Activated CD4-positive, alpha-beta T cell treated with anti-CD3 and anti-CD28 coated beads, Interleukin-2, Interleukin-4, amounts not matched to agents 100 ng/mL and 50 ng/mL, durations not matched to agents 16 hours and 8 hours (primary cell): ENCODE measurements at places on chromosomes 5 and 9.

GRCh38 chr5:36744773-36745589 lies 131.6 kb upstream of the NIPBL start:
- DNase-seq: peak; percentile 24

- DNase-seq: no peak
Observed at GRCh38 chr5:24535646-24536045, 109.1 kb downstream of the CDH10 start.

DNA sequence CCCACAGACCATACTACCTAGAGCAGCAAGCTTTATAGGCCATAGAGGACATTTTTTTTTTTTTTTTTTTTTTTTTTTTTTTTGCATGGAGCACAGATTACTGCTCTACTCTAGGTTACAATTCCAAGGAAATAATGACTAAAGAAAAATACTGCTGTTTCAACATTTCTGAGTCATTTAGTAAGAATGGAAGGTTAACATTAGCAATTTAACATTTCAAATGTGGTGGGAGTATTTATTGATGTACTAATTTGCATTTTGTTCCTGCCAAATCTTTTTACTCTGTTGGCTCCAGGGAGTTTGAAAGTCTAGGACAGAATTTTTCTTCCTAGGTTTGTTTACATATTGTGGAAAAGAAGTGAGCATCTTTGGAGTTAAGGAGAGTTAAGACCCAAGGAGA lies 142.1 kb upstream of the CCDC152 start:
- DNase-seq: no peak

DNA sequence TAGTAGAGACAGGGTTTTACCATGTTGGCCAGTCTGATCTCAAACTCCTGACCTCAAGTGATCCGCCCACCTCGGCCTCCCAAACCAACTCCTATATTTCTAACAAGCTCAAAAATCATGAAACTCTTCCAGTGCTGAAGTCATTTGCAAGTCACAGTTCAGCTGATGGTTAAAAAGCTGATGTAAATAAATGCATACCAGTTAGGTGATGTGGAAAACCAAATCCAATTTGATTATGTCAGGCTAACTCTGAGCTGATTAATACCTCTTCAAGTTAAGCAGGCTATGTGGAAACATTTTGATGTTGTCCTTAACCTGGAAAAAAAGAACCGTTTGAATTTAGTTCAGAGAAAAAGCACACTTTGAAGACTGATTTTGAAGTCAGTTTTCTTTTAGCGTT lies 51.0 kb downstream of the TMEM252 start:
- no peak for DNase-seq

DNA sequence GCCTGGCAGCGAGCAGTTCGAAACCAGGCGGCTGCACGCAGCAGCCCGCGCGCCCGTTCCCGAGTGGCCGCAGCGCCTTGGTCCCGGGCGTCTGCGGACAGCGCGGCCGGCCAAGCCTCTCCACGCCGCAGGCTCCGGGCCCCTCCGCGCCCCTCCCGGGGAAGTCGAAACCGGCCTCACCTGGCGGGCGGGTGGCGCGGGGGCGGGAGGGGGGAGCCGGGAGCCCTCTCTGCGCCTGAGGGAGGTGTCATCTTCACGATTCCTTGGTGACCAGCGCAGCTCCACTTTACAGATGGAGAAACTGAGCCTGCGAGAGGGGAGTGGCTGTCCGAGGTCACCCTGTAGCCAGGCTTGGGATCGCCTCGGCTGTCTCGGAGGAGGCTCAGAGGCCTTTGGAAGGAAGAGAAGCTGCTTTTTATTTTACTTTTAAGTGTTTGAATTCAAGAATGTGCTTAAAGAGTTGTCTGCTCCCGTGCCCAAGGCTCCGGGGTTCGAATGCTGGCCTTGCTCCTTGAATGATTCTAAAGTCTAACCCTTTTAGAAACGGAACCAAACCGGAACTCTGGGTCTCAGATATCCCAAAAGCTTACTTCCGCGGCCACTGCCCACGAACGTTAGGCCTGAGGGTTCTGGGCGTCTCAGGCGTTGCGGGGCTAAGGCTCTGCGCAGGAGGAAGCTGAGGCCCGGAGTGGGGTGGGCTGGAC lies 662 bp downstream of the SUSD3 start:
- DNase-seq: no peak

DNA sequence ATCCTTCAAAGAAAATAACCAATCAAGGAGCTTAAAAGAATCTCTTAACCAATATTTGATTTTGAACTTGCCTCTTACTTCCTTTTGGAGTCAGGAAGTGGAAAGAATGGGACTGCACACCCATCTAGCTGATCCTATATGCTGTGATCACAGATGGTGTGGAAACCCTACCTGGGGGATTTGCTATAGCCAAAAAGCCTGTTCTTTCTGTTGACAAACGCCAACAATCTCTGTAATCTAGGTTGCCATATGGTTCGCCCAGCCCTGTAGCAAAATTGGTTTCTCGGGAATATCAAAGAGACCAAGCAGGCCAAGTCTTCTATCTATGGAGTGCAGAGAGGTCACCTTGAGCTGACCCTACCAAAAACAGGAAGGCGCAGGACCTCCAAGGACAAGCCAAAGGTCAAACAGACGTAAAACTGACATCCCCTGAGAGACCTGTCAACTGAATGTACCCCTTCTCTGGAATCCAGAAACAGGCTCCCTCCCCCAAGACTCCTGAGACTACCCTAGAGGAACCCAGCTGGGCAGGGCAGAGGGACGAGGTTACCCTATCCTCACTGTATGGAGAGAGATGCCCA lies 19.4 kb downstream of the NRG2 start:
- DNase-seq: no peak

GRCh38 chr5:126103050-126103449 lies 320.2 kb upstream of the GRAMD2B start:
- no peak for DNase-seq

- no peak for DNase-seq
Observed at GRCh38 chr5:110203661-110204060, 513.9 kb downstream of the MAN2A1 start.

DNA sequence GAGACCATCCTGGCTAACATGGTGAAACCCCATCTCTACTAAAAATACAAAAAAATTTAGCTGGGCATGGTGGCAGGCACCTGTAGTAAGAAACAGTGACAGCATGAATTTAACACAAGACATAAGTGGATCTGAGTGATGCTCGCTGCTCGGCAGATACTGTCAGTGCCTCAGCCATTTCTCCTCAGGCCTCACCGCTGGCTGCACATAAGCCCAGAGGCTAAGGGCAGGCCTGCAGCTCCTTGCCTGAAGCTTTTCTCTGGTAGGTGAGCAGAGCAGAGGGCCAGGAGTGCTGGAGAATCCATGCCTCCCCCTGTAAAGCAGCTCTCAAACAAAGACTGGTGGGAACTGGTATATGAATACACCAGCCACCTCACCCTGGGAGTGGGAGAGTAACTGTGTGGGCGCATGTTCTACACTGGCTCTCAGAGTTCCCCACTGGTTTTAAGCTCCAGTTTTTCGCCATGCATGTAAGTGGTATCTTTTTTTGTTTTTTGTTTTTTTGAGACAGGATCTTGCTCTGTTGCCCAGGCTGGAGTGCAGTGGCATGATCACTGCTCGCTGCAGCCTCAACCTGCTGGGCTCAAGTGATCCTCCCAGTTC lies 10.3 kb upstream of the CD72 start:
- DNase-seq: no peak

GRCh38 chr9:34603610-34604231 lies 8.2 kb downstream of the RPP25L start:
- DNase-seq: peak; percentile 84

- no peak for DNase-seq
Observed at GRCh38 chr9:79662537-79662956, 90.8 kb downstream of the TLE4 start.

GRCh38 chr5:176879663-176880361 lies 19.3 kb downstream of the HK3 start:
- no peak for DNase-seq

DNA sequence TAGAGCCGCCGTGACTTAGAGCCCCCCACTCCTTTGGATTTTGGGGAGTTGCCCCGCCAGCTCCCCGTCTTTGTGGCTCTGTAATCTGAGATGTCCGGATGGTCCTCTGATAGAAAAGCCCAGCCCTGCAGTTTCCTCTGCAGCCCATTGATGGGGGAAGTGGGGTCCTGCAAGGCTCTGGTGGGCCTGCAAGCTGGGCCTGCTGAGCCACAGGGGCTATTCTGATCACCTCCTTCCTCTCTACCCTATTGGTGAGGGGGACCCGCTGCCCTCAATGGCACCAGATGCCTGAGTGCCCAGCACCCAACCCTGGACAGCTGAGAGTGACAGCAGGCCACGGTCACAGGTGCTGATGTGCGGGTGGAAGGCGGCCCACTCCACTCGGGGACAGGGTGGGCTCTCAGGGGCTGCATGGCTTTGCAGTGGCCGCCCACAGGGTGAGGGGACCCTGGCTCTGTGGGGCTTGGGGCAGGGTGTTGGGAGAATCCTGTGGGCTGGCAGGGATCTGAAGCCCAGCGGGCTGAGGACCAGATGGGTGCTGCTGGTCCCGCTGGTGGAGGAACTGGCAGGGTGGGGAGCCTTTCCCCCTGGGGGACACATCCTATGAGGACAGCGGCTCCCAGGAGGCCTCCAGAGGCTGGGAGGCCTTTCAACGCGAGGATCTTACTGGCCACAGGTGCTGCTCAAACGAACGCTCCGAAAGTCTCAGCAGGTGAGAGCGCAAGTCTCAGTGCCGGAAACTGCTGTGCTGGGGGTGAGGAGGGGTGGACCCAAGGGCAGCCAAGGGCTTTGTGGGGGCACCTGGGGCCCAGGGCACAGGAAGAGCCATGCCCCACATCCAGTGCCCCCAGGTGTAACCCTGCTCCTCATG lies 30.0 kb upstream of the LPCAT1 start:
- no peak for DNase-seq

GRCh38 chr5:77768978-77769377 lies 7.2 kb downstream of the TBCA start:
- DNase-seq: no peak

- DNase-seq: peak; percentile 38
Observed at GRCh38 chr5:137752905-137753690, 1.1 kb downstream of the HNRNPA0 start.

DNA sequence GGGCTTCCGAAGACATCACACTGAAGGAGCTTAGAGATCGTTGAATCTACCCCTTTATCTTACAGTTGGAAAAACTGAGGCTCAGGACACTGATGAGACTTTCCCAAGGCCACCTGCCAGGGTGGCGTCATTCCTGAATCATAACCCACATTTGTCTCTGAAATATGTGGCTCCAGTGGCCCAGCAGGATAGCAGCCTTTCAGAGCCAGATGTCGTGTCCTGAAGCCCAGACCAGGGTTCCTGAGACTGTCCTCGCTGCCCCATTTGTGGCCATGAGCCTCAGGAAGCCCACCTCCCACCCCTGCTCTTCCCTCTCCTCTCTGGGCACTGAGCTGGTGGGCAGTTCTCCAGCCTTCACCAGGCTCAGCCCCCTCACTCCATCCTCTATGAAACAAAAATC lies 2.4 kb downstream of the HMCN2 start:
- DNase-seq: no peak

DNA sequence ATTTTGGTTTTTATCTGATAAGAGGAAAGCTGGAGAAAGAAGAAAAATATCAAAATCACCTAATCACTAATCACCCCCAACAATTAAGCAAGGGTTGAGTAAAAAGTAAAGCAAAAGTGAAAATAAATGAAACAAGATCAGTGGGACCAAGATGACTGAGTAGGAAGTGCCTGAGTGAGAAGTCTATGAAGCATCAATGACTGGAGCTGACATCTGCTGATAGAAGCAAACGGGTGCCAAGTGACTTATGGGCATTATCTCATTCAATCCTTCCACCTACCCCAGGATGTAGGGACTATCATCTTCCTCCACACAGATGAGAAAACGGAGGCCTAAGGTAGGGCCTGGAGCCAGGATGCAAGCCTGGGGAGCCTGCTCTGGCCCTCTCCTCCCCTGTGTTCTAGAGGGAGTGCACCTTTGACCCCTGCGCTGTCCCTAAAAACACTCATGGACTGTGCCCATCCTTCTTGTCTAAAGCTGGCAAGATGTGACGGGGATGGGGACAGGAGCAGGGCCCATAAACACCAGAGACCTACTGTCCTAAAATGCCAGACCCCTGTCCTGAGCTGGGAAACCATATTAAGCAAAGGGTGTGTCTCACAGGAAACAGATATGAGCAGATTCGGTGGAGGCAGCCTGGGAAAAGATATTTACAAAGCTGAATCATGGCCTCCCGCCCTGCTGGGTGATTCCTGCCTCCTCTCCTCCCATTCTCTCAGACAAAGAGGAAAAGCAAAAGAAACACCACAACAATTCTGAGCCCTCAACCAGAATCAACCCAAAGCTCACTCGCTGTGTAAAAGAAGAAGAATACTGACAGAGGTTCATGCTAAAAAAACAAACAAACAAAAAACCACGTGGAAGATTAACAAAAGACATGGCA lies 116.0 kb downstream of the AUH start:
- DNase-seq: peak; percentile 63

- DNase-seq: no peak
Observed at GRCh38 chr5:87551911-87552310, 139.2 kb upstream of the CCNH start.

DNA sequence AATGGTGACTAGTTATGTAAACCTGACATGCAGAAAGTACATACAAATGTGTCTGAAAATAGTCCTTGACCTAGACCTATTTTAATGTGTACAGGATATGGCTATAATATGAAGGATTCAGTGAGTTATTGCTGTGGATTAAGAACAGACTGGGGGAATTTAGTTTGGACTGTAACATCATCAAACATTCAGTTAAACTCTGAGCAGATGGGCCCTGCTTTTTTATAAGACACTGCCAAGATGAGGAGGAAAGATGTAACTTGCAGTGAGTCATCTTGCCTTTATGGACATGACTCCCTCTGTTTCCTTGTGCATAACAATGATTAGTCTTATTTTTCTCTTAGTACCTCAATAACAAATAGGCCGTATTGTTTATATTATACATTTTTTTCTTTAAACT lies 12.2 kb downstream of the PPP3R2 start:
- no peak for DNase-seq

- no peak for DNase-seq
Observed at GRCh38 chr9:136284311-136284710, 19.6 kb downstream of the CCDC187 start.

DNA sequence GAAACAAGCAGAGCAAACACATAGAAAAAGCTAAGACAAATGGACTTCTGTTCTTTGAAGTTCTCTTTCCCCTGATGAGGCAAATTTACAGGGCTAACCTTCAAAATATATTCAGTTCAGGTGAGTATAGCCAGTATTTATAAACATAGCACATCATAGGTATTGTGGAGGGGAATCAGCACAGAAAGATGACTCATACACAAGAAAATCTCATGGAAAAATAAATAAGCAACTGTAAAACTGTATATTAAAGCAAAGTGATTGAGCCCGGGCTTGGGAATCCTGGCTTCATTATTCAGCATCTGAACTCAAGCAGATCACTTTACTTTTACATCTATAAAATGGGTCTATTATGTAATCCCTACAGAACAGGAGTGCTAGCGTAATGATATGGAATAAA lies 173.5 kb upstream of the PAPPA start:
- DNase-seq: no peak
